ENCODE measurements at places on chromosomes 2 and 18. TPM values are rescaled to one million over a fixed set of nuclear protein-coding genes. Genes with fewer than 3 reads are reported as not detected.
A peak's percentile ranks its signal among the peaks of the same experiment; 100 is the strongest.

GRCh38 chr2:215357660-215358059 is 45.8 kb downstream of the ATIC start:
- no peak for DNase-seq
- H3K36me3 ChIP-seq, result no peaks in the 10 kb centered on the region
- H3K27me3 ChIP-seq, result no peaks in the 10 kb centered on the region
- no peak overlapping the region for H3K27ac ChIP-seq
- H3K4me3 ChIP-seq, result no peak overlapping the region
- no peaks in the 10 kb centered on the region for H3K4me1 ChIP-seq

IL1B gene
- 0.20 TPM for total RNA-seq

DNA sequence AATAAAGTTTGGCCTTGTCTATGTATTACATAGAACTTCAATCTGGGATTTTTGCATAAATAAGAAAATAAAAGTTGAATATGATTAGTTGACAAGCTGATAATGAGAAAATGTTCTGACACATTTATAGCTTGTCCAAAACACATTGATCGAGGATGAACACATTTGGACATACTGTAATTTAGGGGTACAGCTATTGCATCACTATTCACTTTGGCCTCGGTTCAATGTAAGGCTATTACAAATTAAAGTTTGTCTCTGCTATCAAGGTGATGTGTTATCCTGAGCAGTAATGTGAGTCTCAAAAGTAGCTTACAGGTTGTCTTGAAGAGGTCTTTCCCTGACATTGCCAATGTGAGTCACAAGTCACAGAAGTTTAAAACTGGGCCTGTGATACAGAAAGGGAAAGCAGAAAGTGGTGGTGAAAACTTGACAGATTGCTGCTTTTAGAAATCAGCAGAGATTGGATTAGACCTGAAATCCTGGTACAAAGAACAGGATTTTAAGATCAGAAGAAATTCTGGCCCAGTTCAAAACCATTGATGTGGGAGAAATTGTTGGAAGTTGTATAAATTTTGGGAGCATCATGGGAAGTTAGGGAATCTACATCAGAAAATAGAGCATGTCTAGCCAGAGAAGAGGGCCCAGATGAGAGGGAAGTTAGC is 674.1 kb downstream of the NYAP2 start:
- H3K36me3 ChIP-seq, result no peaks in the 10 kb centered on the region
- no peak overlapping the region for H3K27ac ChIP-seq
- H3K4me3 ChIP-seq, result no peak overlapping the region
- no peaks in the 10 kb centered on the region for H3K27me3 ChIP-seq
- no peak for DNase-seq

GRCh38 chr2:56127463-56128152 is 56.2 kb upstream of the CCDC85A start:
- H3K4me1 ChIP-seq, result no peaks in the 10 kb centered on the region
- peaks cover 2% of the 10 kb centered on the region for H3K27me3 ChIP-seq
- no peak overlapping the region for H3K27ac ChIP-seq
- DNase-seq, result no peak
- no peaks in the 10 kb centered on the region for H3K36me3 ChIP-seq
- no peak overlapping the region for H3K4me3 ChIP-seq

DNA sequence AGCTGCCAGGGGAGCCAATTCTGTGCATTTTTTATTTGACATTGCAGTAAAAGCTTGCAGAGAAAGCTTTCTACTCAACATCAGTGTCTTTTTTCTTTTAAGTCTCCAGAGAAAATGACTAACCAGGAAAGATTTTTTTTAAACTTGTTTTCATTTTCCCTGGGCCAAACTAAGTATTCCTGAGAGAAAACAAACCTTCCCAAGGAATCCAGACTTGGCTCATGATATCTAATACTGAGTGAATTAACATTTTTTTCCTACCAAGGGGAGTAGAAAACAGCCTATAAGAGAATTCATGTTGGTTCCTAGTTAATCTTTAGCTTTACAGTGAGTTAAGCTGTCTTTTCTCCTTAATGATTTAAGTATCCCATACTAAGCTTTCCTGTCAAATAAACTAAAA is 46.7 kb downstream of the DAPL1 start:
- H3K27me3 ChIP-seq, result no peaks in the 10 kb centered on the region
- no peaks in the 10 kb centered on the region for H3K4me1 ChIP-seq
- H3K4me3 ChIP-seq, result no peak overlapping the region
- no peaks in the 10 kb centered on the region for H3K36me3 ChIP-seq
- H3K27ac ChIP-seq, result no peak overlapping the region

DNA sequence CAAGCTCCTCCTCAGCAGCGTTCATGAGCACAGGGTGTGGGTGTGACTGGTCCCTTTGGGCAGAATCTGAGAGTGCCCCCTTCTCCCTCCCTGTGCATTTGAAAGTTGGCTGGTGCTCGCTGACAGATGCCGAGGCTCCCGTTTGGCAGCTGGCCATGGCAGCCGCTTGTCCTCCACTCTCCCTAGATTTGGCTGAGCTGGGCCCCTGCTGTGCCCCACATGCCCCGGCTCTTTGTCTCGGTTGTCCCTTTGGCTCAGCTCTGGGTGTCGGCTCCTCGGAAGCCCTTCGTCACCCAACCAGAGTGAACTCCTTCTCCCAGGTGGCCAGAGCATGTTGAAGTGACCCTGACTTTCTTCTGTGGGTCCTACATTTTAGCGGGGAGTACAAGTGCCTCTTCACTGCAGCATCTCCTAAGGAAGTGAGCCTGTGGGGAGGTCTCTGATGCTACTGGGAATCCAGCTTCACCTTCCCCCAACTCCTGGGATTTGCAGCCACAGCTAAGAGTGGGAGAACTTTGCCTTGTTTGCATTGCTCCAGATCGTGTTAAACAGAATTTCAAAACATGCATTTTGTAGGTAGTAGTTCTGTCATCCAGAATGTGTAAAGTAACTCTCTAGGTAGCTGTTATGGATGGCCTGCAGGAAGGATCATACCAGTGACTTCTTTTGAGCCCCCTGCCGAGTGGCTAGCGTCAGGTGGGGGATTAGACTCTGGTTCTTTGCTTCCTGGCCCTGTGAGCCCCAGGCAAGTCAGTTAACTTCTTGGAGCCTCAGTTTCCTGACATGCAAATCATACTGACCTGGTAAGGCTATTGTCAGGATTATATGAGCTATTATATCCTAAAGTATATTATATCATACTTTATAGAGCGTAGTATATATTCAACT is 24.2 kb downstream of the HPCAL1 start:
- no peak overlapping the region for H3K27ac ChIP-seq
- no peaks in the 10 kb centered on the region for H3K27me3 ChIP-seq
- peaks cover 3% of the 10 kb centered on the region for H3K36me3 ChIP-seq

DCC gene
- total RNA-seq, result not detected

RNU2-63P gene
- 8.9 TPM for total RNA-seq

- H3K27ac ChIP-seq, result no peak overlapping the region
- no peaks in the 10 kb centered on the region for H3K36me3 ChIP-seq
- DNase-seq, result no peak
- peaks cover 28% of the 10 kb centered on the region for H3K4me1 ChIP-seq
- H3K4me3 ChIP-seq, result no peak overlapping the region
Measured at GRCh38 chr2:15941481-15941850, 1.1 kb downstream of the MYCN start.

DNA sequence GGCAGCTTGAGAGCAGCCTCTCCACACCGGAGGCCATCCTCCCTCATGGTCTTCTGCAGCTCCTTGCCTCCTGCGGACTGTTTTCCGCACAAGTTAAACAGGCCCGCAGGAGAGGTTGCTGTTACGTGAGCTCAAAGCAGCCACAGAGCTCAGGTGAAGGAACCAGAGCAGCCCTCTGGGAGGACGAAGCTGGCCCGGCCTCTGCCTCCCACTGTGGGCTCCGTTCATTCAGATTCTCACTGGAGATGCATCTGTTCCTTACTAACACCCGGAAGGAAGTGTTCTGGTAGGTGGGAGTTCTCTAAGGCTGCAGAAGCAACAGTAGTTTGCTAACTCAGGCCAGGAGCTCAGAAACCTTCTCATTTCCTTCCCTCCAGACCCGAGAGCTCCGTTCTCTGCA is 10.9 kb downstream of the DIPK1C start:
- H3K27me3 ChIP-seq, result no peaks in the 10 kb centered on the region
- no peak for DNase-seq
- H3K4me1 ChIP-seq, result no peaks in the 10 kb centered on the region
- H3K27ac ChIP-seq, result no peak overlapping the region

DNA sequence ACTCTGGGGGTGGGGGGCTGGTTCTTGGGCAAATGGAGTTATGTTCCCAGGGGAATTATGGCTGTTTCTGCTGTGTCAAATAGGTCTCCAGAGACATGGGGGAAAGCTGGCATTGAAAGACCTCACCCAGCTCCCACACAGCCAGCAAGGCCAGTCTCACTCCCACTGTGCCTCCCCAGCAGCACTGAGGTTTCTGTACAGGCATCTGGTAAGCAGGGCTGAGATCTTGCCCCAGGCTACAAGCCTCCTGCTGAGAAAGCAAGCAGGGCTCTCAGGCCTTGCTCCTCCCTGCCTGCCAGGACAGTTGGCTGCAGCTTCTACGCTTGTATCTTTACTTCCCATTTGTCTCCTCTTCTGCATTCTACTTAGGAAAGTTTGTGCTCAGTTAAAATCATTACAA is 50.5 kb upstream of the FHOD3 start:
- no peak overlapping the region for H3K27ac ChIP-seq
- H3K4me3 ChIP-seq, result no peak overlapping the region
- H3K4me1 ChIP-seq, result peaks cover 3% of the 10 kb centered on the region
- H3K36me3 ChIP-seq, result no peaks in the 10 kb centered on the region
- no peak for DNase-seq

TRABD2A gene
- total RNA-seq, result 11.3 TPM

DNA sequence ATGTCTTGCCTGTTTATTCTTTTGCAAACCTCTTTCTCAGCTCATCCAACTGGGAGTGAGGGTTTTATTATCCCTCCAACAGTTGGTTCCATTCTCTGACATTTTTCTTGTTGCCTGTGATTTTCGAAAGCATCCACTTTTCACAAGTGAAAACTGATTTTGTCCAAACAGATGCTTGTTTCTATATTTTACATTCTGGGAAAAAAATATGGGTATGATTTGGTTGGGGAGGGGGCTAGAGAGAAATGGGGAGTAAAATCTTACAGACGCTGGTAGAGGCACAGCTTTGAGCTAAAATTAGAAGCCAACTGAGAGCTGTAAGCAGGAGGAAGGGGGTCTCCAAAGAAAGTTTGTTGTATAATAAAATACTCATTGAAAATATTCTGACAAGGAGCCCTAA is 745.3 kb upstream of the CELF4 start:
- no peak overlapping the region for H3K4me3 ChIP-seq
- H3K4me1 ChIP-seq, result no peaks in the 10 kb centered on the region
- H3K27me3 ChIP-seq, result no peaks in the 10 kb centered on the region
- DNase-seq, result no peak
- H3K27ac ChIP-seq, result no peak overlapping the region

DNA sequence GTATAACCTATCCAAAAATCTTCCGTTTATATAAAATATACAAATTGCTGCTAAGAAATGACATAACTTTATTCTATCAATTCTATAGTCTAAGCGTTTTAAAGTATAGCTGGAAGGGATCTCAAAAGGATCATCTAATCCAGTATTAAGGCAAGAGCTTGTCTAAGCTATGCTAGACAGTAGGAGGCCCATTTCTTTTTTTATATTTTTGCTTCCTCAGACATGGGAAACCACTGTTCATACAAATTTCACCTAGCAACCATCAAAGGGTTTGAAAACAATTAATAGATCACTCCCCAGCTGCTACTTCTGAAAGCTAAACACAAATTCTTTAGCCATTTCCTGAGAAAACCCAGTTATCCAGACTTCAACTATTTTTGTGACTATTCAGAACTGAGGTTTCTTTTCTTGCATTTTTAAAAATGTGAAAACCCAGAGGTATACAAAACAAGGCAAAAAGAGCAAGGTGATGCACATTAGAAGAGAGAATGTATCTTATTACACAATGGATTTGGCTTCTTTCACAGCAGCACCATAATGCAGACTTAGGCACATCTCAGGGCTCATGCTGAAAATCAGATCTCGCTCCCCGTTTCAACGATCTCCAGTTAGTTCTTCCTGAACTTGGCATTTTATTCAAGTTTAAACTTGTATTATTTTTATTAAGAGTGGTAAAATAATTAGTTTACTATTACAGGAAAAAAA is 274.4 kb downstream of the LRP1B start:
- H3K4me1 ChIP-seq, result no peaks in the 10 kb centered on the region
- no peak overlapping the region for H3K27ac ChIP-seq
- H3K27me3 ChIP-seq, result no peaks in the 10 kb centered on the region
- H3K4me3 ChIP-seq, result no peak overlapping the region
- H3K36me3 ChIP-seq, result no peaks in the 10 kb centered on the region

SERPINB12 gene
- not detected for total RNA-seq

DNA sequence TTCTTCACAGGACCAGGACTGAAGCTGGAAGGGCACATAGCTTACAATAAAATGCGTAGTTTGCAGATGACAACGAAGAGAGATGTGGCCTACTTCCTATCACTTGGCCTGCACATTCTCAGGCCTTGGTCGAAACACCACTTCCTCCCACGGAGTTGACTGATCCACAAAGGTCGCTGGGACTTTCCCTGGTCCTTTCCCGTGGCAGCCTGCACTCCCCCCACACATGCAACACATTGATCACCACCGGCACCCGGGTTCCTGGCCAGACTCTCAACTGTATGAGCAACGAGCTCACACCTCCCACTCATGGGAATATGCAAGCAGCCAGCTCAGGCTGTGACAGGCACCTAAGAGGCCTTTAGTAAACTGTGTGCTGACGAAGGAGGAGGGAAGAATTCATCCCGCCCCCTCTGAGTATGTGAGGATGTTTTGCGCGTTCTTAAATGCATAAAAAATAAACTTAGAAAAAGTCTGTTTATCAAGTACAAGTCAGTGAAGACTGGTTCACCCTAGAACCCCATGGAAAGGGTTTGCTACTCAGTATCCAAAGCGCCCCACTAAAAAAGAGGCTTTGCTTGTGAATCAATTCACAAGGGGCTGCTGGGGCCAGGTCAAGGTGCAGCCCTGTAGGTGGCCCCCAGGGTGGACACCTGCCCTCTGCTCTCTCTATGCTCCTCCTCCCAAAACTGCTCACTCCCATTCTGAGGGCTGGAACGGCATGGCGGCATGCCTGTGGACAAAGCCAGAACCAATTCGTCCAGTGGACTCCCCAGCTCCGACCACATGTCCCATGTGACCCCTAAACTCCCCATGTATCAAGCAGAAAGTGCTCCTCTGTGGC is 154.3 kb downstream of the EIPR1 start:
- no peaks in the 10 kb centered on the region for H3K27me3 ChIP-seq
- peak; percentile 40 for DNase-seq
- H3K27ac ChIP-seq, result no peak overlapping the region
- H3K36me3 ChIP-seq, result no peaks in the 10 kb centered on the region

RND3 gene
- not detected for total RNA-seq

DNA sequence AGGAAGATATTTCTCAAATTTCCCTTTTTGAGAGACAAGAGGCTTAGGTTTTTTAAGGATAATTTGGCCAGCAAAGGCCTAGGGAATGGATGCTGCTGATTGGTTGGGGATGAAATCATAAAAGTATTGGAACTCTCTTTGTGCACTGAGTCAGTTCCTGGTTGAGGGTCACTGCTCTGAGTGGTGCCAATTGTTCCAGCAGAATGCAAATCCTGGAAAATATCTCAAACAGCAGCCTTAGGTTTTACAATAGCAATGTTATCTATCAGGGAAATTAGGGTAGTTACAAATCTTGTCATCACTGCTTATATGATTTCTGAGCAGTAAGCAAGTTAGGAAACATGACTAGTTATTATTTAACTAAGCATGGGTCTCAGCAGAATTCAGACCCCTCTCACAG is 96.2 kb downstream of the RAD51AP2 start:
- DNase-seq, result no peak
- H3K27me3 ChIP-seq, result no peaks in the 10 kb centered on the region
- H3K36me3 ChIP-seq, result no peaks in the 10 kb centered on the region
- H3K4me3 ChIP-seq, result no peak overlapping the region

Data from B cell (primary cell).